ENCODE measurements at places on chromosomes 11 and 22.
A peak's percentile ranks its signal among the peaks of the same experiment; 100 is the strongest.

DNA sequence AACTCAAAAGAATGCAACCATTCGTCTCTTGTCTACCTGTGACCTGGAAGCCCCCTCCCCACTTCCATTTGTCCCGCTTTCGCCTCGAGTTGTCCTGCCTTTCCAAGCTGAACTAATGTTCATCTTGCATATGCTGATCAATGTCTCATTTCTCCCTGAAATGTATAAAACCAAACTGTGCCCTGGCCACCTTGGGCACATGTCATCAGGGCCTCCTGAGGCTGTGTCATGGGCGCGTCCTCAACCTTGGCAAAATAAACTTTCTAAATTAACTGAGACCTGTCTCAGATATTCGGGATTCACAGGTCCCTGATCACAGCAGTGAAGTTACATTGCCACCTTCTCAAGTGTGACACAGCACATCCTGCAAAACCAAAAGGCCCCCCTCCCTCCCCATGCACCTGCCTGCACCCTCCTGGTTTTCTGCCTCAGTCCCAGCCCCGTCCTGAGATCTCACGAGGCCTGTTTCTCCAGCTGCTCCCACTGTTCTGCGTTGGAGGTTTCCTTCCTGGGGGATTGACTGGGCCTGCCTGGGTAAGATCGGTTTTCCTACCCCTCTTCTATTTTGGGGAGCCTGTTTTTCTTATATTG lies 1328.7 kb downstream of the TBC1D22A start:
- no peak overlapping the region for H3K27ac ChIP-seq
- no peak overlapping the region for H3K4me3 ChIP-seq
- H3K27me3 ChIP-seq: no peaks in the 10 kb centered on the region
- no peak for DNase-seq
- H3K36me3 ChIP-seq: no peaks in the 10 kb centered on the region

DNA sequence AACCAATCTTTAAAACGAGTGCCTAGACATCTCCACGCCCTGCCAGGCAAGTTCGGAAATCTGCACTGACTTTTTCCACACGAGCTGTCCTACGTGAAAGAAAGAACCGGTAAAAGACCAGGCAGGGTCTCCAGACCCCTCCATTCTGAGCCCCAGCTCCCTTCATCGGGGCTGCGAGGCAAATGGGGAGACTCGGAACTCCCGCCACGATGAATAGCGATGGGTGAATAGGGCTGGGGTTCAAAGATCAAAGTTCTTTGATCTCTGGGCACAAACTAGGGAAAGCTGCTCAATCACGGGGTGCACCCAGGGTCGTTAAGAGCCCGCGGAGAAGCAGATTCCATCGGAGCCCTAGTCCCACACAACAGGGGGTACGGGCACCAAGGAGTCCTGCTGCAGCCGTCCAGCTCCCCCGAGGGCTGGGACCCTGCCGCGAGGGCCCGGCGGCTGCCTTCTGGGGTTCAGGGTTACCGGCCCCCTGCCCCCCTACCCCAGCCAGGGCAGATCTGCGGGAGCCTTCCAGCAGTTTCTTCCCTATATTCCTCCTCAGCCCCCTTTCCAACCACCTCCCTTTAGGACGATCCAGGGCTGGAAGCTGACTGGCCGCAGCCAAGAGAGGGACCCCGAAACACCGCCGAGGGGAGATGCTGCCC lies 1.1 kb downstream of the LRP4 start:
- peaks cover 46% of the 10 kb centered on the region for H3K4me1 ChIP-seq
- H3K27ac ChIP-seq: peak overlapping the region; percentile 59
- no peaks in the 10 kb centered on the region for H3K27me3 ChIP-seq
- H3K36me3 ChIP-seq: no peaks in the 10 kb centered on the region
- peak overlapping the region; percentile 68 for H3K4me3 ChIP-seq

GRCh38 chr11:29268733-29269132 lies 748.1 kb downstream of the KCNA4 start:
- H3K4me1 ChIP-seq: no peaks in the 10 kb centered on the region
- no peaks in the 10 kb centered on the region for H3K36me3 ChIP-seq
- no peak for DNase-seq

GRCh38 chr11:28860893-28861292 lies 752.7 kb downstream of the METTL15 start:
- H3K4me1 ChIP-seq: no peaks in the 10 kb centered on the region
- H3K27me3 ChIP-seq: no peaks in the 10 kb centered on the region
- no peak overlapping the region for H3K4me3 ChIP-seq
- H3K27ac ChIP-seq: no peak overlapping the region
- DNase-seq: no peak
